A549 treated with GW870086 at 1 μM for 4 hours (cell line): ENCODE measurements at places on chromosomes 16 and 17. TPM values are rescaled to one million over a fixed set of nuclear protein-coding genes. Genes with fewer than 3 reads are reported as not detected.

The ABCA3 gene
- 15.9 to 20.5 TPM (median 20.2 TPM) in 5 replicates for total RNA-seq

The CLEC3A gene
- not detected in 5 replicates for total RNA-seq

The QRICH2 gene
- total RNA-seq, result 0.58 to 1.2 TPM (median 0.87 TPM) in 5 replicates

The AMFR gene
- total RNA-seq, result 58.6 to 71.7 TPM (median 66.7 TPM) in 5 replicates

The EME1 gene
- 12.7 to 15.9 TPM (median 14.4 TPM) in 5 replicates for total RNA-seq

The KCNH6 gene
- not detected in 5 replicates for total RNA-seq

The KLHL10 gene
- total RNA-seq, result not detected in 5 replicates

The C16orf92 gene
- total RNA-seq, result not detected in 5 replicates

The WFDC1 gene
- total RNA-seq, result 0.22 TPM in 1 of 5 replicates, not detected in the others

The CCDC154 gene
- 0.05 to 0.47 TPM (median 0.26 TPM) in 4 of 5 replicates, not detected in the other for total RNA-seq

The FBXW10 gene
- 0.90 to 2.0 TPM (median 0.97 TPM) in 5 replicates for total RNA-seq

The SPNS3 gene
- total RNA-seq, result 0.12 TPM in 1 of 5 replicates, not detected in the others

The WNT3 gene
- 3.8 to 4.7 TPM (median 4.2 TPM) in 5 replicates for total RNA-seq

The RDM1 gene
- total RNA-seq, result 2.6 to 3.6 TPM (median 2.9 TPM) in 5 replicates

The SEPTIN12 gene
- not detected in 5 replicates for total RNA-seq
